ENCODE measurements at places on chromosomes 5 and 9.
A peak's percentile ranks its signal among the peaks of the same experiment; 100 is the strongest.

GRCh38 chr5:119398727-119399466, 43.1 kb downstream of the TNFAIP8 start:
- DNase-seq: no peak

DNA sequence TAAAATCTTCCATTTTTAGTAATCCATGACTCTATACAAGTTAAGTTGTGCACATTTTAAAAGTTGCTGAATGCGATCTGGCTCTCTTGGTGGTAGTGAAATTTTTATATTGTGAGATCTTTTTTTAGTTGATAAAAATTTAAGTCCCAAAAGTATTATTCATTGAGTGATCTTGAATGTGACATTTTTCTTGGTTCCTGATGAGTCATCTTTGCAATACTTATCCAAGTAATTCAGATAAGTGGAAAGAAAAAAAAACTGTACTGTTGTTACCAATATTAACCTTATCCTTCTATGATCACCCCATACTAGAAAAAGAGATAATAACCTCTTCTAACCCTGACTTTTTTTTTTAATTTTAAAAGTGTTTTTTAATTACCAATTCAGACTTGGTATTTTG, 601.3 kb downstream of the PSAT1 start:
- no peak for DNase-seq

DNA sequence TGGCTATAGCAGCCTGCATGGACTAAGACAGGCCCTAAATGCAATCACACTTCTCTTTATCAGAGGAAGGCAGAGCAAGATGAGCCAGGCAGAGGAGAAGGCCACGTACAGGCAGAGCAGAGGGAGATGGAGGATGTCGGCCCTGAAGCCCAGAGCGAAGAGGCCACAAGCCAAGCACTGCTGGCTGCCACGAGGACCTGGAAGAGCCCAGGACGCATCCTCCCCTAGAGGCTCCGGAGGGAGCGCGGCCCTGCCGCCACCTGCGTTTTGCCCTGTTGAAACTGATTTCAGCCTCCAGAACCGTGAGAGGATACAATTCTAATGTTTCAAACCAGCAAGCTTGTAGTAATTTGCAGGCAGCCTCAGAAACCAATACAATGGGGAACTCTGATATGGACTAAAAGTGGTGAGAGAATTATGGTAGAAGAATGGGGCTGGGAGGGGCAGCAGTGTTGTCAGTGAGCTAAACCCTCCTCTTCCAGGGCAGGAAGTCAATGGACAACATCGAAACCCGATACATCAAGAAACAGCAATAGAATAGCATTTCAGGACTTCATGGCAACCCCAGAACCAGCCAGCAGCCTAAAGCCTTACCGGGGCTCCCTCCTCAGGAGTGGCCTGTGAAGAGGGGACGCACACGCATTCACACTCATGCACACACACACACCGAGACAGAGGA, 32.6 kb downstream of the ADAMTS2 start:
- no peak for DNase-seq

- DNase-seq: no peak
Observed at GRCh38 chr5:150461231-150461630, 11.7 kb upstream of the RPS14 start.

GRCh38 chr5:149803641-149804468, 73.7 kb downstream of the PPARGC1B start:
- no peak for DNase-seq

DNA sequence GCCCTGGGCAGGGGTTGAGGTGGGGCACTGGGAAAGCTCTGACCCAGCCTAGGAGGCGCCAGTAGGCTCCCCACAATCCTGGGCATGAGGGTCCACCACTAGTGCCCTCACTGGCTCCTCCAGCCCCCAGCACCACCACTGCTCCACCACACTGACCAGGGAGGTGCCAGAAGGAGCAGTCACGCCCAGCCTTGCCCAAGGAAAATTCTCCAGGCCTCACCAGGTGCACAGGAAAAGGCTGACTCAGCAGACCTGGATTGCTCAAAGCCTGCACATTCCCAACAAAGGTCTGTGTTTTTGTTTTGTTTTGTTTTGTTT, 62.9 kb downstream of the ZNF354C start:
- no peak for DNase-seq

DNA sequence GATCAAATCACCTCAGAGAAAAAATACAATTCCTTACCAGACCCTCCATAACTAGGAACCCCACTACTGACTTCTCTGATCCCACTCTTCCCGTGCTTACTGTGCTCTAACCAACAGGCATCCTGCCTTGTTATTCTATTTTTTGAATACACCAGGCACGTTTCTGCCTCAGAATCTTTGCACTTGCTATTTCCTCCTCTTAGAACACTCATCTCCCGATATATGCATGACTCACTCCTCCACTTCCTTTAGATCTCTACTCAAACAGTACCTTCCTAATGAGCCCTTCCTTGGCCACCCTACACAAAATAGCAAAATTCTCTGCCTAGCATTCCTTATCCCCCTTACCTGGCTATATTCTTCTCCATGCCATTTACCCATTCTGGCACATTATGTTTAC, 43.9 kb downstream of the MAPKAP1 start:
- no peak for DNase-seq

DNA sequence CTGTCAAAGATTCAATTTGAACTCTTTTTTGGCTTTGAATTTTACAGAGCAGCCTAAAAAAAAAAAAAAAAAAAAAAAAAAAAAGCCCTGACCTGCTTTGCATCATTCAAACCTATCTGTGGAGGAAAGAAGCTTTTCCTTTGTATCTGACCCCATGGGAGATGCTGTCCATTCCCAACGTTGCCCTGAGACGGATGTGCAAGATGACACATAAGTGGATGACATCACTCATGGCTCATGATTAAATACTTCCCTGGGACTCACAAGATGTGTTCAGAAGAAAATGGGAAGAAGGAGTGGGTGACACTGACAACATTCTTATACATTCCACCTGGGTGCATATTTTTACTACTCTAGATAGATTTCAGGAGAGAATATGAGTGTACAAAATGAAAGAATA, 245.7 kb upstream of the ELAVL2 start:
- no peak for DNase-seq

GRCh38 chr5:132428484-132429462, 59.3 kb downstream of the SLC22A5 start:
- no peak for DNase-seq

GRCh38 chr5:122439645-122440044, 127.6 kb downstream of the SNCAIP start:
- DNase-seq: no peak

- no peak for DNase-seq
Observed at GRCh38 chr5:160064995-160065614, 54.1 kb downstream of the PWWP2A start.

DNA sequence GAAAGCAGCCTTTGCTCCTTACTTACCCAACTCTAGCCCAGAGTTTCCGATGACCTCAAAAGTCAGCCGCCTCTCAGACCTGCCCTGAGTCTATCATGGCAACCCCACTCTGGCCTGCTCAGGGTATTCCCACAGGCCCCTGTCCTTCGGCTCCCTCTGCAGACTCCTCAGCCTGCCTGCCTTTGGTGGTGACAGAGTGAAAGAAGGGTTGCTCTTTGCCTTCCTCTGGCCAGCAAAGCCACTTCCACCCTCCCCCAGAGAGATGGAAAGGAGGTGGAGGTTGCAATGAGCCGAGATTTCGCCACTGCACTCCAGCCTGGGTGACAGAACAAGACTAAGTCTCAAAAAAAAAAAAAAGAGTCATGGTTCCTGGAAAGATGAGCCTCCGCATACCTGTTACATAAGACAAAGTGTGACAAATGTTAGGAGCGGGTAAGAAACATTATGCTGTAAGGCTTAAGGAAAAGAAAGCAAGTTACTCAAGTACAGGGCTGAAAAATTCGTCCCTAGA, 2.3 kb upstream of the SMIM33 start:
- DNase-seq: no peak

DNA sequence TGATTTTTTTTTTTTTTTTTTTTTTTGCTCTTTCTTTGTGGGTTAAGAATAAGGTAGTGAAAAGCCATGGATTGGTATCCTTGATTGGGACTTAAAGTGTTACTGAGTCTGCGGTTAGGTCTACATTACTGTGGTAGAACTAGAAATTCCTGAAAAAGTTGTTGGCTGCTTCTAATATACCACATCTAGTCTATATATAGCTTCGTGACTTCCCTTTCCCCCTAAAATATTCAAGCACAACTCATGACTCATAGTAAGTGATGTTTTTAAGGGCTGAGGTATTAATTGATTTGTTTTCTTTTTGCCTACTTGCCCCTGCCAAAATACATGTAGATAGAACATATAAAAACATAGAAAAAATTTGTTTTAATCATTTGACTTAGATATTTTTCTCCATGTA, 247.6 kb downstream of the TMEM232 start:
- no peak for DNase-seq

DNA sequence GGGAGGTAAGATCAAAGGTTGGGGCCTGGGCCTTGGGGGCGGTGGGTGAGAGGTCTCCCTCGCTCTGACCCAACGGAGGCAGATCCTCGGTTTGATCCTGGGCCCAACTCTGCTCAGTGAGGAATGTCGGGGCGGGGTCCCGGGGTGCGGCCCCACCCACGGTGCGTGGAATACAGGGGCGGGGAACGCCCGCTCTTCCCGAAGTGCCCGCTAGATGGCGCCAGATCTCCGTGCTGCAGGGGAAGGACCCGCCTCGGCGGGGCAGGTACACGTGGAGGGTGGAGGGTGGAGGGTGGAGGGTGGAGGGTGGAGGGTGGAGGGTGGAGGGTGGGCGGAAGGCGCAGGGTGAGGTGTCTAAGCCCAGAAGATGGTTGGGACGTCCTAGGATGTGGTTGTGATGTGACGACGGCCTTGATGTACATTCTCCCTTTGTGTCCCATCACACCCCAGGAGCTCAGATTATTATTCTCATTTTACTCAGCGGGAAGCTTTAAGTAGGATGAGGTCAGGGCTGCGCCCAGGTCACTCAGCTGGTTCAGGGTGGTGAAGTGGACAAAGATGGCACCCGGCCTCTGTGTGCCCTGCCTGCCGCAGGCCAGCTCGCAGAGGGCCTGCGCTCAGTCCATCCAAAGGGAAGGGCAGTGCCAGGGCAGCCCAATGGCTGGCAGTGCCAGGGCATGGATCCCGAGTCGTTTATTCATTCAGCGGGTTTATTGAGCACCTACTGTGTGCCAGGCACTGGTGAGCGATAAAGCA, 9.4 kb upstream of the RPS14 start:
- DNase-seq: peak; percentile 67

DNA sequence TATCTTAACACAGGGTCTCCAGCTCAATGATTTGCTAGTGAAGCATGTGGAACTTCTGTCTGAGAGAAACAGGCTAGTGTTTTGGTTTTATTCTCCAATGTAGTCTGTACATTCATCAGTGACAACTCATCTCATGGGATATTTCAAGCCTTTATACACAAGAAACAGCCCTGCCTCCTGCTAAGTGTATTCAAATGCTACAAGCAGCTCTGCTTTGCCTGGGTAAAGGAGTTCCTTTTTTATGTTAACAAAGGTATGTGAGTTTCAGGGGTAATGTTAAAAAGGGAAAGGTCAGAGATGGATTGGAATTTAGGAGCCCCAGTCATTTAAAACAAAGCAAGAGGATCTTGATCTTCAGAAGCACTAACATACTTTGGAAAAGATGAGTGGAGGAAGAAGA, 498.7 kb downstream of the ISL1 start:
- no peak for DNase-seq

Measured in hippocampal formation (tissue), 2 donors.